ENCODE measurements at places on chromosomes 3 and 15.

DNA sequence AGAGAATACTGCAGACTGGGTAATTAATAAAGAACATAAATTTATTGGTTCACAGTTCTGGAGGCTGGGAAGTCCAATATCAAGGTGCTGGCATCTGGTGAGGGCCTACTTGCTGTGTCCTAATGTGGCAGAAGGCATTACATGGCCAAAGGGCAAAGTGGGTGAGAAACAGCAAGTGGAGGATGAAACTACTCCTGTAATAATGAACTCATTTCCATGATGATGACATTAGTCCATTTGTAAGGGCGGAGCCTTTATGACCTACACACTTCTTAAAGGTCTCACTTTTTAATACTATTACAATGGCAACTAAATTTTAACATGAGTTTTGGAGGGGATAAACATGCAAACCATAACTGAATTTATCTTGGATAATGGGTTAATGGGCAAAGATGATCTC lies 139.6 kb upstream of the SGO1 start:
- no peak for DNase-seq

- no peak for DNase-seq
These were observed 402 bp downstream of the WWTR1 start for GRCh38 chr3:149657321-149657925.

GRCh38 chr3:175434561-175434960 lies 575.4 kb downstream of the NAALADL2 start:
- DNase-seq: no peak

DNA sequence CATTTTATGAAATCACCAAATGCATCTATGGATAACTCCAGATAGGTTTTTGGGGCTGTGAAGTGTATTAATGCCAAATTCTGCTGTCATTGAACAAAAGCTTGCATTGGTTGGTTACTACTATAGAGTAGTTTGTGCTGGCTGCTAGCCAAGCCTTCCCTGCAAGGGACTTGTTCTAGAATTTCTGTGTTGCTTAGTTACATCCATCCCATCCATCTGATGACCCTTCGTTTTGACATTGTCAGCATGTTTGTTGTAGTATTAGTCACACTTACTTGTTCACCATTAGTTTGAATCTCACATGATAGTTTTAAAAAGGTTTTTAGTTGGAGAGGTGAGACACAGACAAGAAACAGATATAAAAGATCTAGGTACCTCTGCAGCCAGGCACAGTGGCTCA lies 7.0 kb upstream of the NIPA2 start:
- no peak for DNase-seq

- no peak for DNase-seq
These were observed 23.9 kb downstream of the SEC22C start for GRCh38 chr3:42557854-42558253.
